Esophagus squamous epithelium (tissue), 5 donors: ENCODE measurements at places on chromosomes 2 and 18. TPM values are rescaled to one million over a fixed set of nuclear protein-coding genes. Genes with fewer than 3 reads are reported as not detected.
A peak's percentile ranks its signal among the peaks of the same experiment; 100 is the strongest.

The FECH gene
- total RNA-seq: 23.1 TPM

DNA sequence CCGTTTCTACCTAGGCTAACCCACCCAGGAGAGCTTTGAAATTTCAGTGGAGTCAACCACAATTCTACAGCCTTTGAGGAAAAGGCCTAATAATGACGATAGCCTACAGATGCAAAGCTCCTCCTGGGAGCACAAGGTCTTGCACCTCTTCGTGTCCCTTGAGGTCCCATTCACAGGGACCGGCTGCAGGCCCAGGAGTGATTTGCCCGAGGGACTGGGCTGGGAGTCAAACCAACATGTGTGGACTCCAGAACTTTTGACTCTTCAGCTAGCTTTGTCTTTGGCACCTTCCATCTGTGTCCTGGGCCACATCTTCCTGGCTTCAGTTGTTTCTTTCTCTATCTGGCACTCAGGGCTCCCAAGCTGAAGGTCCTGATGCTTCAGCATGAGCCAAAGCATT, 76.5 kb downstream of the SMAD7 start:
- no peak overlapping the region for H3K4me3 ChIP-seq
- H3K27ac ChIP-seq: no peak overlapping the region
- no peaks in the 10 kb centered on the region for H3K27me3 ChIP-seq
- DNase-seq: no peak

DNA sequence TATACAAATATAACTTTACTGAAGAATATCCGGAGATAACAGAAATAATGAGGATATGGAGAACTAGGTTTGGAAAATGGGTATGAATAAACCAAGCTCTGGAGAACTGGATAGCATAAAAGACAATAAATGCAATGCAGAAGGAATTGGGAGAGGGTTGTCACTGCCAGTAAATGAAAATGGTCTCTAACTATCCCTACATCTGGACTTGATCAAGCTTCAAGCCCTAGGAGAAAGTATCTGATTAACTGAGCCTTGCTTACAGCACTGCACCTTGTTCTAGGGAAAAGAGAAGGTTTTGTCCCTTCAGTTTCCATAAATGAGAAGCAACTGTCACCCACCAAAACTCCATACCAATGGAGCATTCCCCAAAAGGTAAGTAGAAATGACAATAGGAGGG, 514.6 kb upstream of the ZEB2 start:
- no peak overlapping the region for H3K4me3 ChIP-seq
- peaks cover 8% of the 10 kb centered on the region for H3K4me1 ChIP-seq
- H3K27ac ChIP-seq: no peak overlapping the region
- no peak for DNase-seq

DNA sequence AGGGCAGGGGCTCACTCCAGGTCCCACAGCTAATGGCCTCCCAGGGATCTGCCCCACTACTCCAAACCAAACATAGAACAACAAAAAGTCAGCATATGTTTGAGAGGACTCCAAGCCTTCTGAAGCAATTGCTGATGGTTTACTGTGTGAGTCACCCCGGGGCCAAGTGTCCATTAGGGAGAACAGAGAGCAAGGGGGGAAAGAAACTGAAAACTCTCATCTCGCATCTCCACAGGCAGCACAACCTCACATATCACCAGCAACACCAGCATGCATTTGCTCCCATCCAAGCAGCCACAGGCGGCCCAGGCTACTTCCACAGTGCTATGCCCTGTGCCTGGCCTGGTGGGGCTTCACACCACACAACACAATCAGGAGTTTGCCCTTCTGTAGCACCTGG, 39.1 kb downstream of the CYRIA start:
- peak overlapping the region; percentile 0 for H3K27ac ChIP-seq
- peaks cover 65% of the 10 kb centered on the region for H3K4me1 ChIP-seq

The EGR4 gene
- not detected for total RNA-seq

The STPG4 gene
- not detected for total RNA-seq

- no peaks in the 10 kb centered on the region for H3K4me1 ChIP-seq
- H3K4me3 ChIP-seq: no peak overlapping the region
- H3K27me3 ChIP-seq: no peaks in the 10 kb centered on the region
- no peak overlapping the region for H3K27ac ChIP-seq
Observed at GRCh38 chr18:70169747-70170146, 35.7 kb downstream of the RTTN start.

DNA sequence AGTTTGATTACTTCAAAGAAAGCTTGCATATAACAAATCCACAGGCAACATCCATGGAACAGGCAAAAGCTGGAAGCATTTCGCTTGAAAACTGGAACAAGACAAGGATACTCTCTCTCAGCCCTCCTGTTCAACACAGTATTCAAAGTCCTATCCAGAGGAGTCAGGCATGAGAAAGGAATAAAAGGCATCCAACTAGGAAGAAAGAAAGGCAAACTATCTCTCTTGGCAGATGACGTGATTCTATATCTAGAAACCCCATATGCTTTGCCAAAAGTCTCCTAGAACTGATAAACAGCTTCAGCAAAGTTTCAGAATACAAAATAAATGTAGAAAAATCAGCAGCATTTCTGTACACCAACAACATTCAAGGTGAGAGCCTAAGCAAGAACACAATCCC, 34.1 kb upstream of the MC4R start:
- H3K4me3 ChIP-seq: no peak overlapping the region
- no peak for DNase-seq
- no peaks in the 10 kb centered on the region for H3K36me3 ChIP-seq
- no peaks in the 10 kb centered on the region for H3K27me3 ChIP-seq
- H3K27ac ChIP-seq: no peak overlapping the region

The SEPTIN10 gene
- total RNA-seq: 85.8 TPM

The SERPINB10 gene
- total RNA-seq: 1.4 TPM

The SIX3 gene
- total RNA-seq: not detected

DNA sequence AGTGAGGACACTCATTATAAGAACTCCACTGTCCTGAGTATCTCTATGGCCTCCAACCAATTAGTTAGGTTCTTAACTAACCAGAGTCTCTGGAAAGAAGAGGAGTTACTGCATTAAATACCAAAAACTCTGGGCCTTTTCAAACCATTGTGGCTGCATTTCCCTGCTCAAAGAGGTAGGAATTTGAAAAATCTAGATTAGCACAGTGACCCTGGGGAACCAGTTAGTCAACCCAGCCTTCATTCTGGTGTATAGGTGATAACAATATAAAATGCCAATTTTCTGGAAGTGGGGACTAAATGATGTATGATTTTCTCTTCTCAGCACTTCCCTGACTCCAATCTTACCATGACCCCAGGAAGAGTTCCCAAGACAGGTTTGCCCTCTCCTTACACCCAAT, 287.8 kb upstream of the SETBP1 start:
- no peaks in the 10 kb centered on the region for H3K36me3 ChIP-seq
- no peak overlapping the region for H3K27ac ChIP-seq
- DNase-seq: no peak
- no peak overlapping the region for H3K4me3 ChIP-seq
- H3K4me1 ChIP-seq: no peaks in the 10 kb centered on the region
- H3K27me3 ChIP-seq: no peaks in the 10 kb centered on the region

The TSPYL6 gene
- not detected for total RNA-seq

The FARSB gene
- total RNA-seq: 18.3 TPM

DNA sequence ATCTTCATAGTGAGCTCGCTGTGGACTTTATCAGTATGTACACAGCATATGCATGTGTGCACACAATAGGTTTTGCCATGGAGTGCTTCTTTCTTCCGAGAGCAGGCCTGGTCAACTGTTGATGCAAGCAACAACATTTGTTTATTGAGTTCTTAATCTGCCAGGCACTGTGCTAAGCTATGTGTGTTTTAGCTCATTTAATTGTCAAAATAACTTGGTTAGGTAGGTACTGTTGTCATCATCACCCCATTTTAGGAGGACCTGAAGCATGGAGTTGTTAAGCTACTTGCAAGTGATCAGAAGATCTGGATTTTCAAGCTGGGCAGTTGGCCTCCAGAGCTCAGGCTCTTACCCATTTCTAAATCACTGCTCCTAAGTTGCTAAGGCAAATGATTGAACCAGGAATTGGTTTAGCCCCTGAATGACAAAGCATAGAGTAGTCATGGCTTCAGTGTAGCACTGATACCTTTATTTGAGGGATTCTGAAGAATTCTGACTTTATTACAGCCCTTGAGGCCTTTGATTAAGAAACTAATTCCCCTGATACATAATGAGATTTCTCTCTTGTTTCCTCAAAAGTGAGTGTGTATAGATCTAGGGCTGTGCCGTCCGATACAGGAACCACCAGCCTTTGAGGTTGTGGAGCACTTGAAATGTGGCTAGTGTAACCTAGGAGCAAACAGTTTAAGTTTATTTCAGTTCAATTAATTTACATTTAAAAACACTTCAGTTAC, 132.9 kb downstream of the FMNL2 start:
- H3K27ac ChIP-seq: no peak overlapping the region
- DNase-seq: no peak
- no peaks in the 10 kb centered on the region for H3K36me3 ChIP-seq

GRCh38 chr2:100145893-100146656, 3.7 kb upstream of the AFF3 start:
- no peaks in the 10 kb centered on the region for H3K36me3 ChIP-seq
- no peak for DNase-seq
- no peaks in the 10 kb centered on the region for H3K4me1 ChIP-seq
- H3K4me3 ChIP-seq: no peak overlapping the region

DNA sequence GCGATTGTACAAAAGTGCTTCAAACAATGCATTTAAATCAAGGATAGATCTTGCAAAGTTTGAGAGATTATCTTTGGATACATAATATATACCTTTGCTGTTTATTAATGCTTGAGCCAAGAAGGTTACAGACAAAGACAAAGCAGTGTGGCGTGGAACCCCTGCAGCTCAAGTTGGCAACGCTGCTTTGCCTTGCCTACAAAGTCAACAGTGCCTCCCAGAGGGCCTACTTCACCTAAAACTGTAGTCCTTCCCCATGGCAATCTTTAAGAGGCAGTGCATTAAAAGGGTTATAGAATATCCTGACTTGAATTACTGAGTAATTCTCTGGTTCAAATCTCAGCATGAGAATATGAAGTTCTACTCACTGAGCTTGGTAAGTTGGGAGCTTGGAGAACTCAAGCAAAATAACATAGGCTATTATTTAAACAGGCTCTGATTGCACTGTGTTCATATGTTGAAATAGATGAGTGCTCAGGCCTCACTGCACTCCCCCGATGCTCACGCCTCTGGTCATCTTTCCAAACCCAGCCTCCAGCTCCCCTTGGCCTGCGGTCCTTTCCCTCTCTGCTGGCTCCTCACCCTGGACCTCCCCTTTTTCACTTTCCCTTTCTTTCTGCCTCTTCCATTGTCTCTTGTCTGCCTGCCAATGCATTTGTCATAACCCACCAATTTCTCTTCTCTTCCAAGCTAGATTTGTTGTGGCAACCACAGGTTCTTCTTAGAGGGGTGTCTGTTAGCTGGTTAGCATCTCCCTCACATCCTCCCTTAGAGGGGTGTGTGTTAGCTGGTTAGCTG, 96.5 kb downstream of the MYT1L start:
- no peaks in the 10 kb centered on the region for H3K36me3 ChIP-seq
- DNase-seq: no peak
- H3K27ac ChIP-seq: no peak overlapping the region
- H3K4me3 ChIP-seq: no peak overlapping the region
- no peaks in the 10 kb centered on the region for H3K4me1 ChIP-seq
